ENCODE measurements at places on chromosomes 16 and 17.

GRCh38 chr17:49969795-49970389, 902 bp downstream of the DLX4 start:
- no peak for DNase-seq

GRCh38 chr17:14121952-14122351, 52.6 kb downstream of the COX10 start:
- no peak for DNase-seq

DNA sequence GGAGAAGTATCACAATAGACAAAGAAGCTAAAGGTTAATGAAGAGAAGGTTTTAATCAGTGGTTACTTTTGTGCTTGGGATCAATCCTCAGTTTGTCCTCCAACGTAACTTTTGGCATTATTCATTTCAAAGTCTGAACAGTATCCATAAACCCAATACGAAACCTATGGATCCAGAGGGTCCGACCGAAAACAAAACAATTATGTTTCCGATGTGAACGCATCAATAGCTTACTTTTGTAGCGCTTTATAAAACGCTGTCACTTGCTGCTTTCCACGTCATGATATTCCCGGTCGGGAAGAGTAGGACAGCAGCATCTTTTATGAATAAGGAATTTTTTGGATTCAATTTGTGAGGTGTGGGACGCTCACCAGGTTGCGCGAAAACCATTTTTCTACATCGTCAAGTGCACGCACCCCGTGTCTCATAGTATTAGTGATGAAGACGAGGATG, 383.8 kb downstream of the ZFHX3 start:
- DNase-seq = no peak

DNA sequence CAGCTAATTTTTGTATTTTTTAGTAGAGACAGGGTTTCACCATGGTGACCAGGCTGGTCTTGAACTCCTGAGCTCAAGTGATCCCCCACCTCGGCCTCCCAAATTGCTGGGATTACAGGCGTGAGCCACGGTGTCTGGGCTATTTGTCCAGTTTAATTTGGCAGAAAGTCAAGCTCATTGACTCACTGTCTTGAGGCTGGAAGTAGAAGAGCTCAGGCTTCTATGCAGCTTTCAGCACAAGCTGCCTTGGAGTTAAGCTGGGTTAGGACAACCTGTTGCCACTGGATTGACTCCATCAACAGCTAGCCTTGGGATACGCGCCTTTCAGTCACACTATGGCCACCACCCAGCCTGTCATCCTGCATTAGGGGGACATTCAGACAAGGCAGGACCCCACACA, 76.2 kb upstream of the DNAH17 start:
- no peak for DNase-seq

GRCh38 chr16:64997121-64997520, 124.7 kb downstream of the CDH11 start:
- no peak for DNase-seq

GRCh38 chr16:24822974-24823373, 22.8 kb upstream of the SLC5A11 start:
- DNase-seq = no peak

Data from hindlimb muscle (tissue), 1 donor.